ENCODE measurements at places on chromosomes 2 and 18.
A peak's percentile ranks its signal among the peaks of the same experiment; 100 is the strongest.

DNA sequence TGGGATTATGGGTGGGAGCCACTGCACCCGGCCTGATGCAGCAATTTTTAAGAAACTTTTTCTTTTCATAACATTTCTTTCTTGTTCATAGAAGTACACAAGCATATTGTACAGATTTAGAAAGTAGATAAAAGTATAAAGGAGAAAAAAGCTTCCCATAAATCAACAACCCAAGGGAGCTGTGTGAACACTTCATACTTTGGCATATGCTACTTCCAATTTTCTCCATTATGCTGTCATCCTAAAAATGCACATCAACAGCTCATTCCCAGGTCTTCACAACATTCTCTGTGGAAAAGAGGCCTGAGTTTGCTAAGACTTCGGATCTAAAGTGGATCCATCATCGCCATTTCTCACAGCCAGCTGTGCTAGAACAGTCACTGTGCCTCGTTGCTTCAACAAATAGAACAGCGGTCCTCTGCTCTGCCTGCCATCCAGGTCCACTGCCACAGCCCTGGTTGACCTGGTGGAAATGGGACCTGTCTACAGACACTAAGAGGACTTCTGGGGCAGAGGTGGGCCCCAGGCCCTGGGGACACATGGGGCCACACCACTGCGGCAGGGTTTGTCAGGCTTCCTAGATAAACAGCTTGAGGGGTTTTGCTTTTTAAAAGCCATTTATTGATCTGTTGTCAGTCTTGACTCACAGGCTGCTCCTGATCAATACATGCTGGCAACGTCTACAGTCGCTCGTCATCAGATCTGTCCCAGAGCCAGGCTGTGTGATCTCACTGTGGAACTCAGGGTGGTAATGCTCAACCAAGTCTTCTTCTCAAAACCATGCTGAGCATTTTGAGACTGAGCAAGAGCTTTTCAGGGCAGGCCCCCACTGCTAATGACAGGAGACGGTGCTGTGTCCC, 72.7 kb upstream of the MGAT4A start:
- no peak for DNase-seq

- DNase-seq = peak; percentile 83
These were observed 48.9 kb downstream of the AGAP1 start for GRCh38 chr2:235542733-235543127.

DNA sequence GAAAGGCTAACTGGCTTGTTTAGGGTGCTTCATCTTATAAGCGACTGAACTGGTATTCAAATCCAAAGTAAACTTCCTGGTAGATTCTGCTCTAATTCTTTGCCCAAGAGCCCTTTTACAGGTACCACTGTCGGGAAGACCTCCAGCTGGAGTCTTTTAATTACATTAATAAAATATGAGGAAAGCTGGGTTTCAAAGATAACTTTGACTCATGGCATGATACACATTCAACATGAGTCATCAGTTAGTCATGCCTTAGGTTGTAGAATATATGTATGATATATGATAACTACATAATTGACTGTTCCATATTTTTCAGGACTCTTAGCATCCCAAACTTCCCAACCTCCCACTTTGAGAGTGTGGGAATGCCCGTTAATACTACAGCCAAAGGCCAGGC, 32.3 kb downstream of the ZCCHC2 start:
- DNase-seq = no peak

- no peak for DNase-seq
These were observed 151.0 kb upstream of the DNMT3A start for GRCh38 chr2:25492726-25493125.

DNA sequence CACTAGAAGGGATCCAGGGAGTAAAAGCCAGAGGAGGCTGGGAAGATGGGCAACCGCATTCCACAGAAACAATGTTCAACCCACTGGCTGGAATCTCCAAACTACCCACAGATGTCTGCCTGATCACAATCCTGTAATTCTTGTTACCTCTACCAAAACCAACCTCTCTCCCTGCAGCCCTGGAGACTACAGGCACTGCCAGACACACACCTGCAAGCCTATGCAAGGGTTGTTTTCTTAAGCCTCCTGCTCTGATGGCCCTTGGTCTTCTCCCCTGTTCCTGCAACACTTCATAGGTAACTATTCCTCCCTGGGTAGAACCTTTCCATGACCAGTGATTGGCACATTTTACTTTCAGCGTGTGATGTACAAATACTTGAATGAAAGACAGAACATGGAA, 21.9 kb downstream of the ST6GAL2 start:
- DNase-seq = no peak

DNA sequence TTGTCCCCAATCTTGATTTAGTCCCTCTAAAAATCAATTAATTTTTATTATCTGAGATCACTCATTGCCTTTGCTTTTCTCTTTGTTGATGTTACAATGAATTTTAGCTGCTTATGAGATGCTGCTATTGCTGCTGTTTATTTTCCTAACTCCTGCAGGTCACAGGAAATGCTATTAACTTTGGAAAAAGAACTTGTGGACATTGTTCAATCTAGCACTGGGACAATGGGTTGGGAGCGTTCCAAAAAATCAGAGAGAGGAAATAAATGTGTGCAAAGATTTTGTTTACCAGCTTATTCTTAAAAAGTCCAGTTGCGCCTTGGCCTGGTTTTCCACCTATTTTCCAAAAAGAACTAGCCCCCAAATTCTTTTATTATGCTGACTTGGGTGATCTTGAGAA, 268.3 kb downstream of the PTH2R start:
- DNase-seq = no peak

DNA sequence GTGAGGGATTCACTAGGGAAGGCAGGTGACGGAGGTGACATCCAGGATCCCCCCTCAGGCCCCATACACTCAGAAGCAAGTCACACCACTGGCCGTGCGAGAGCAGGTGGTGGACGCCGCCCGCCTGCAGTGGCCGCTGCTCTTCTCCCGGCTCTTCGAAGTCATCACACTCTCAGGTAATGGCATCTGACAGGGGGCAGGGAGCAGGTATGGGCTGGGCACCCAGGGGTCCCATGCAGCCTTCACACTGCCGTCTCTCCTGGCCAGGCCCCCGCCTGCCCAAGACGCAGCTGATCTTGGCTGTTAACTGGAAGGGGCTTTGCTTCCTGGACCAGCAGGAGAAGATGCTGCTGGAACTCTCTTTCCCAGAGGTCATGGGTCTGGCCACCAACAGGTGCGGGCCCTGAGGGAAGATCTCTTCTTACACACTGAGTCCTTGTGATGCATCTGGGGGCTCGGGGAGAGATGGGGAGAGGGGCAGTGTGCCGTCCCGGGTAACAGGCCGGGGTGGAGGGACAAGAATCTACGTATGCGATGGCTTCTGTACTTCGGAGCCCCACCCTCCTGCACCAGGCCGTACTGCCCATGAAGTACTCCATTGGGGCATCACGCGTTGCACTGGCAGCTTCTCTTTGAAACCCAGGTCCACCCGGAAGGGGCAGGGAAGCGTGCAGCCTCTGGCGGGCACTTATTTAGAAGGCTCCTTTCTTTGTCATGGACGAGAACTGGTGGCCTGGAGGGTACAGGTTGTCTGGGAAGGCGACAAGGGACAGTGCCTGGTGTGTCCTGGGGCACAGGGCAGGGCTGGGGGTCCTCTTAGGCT, 18.8 kb upstream of the GPR17 start:
- no peak for DNase-seq

GRCh38 chr2:98669675-98670074, 61.3 kb downstream of the MGAT4A start:
- no peak for DNase-seq

DNA sequence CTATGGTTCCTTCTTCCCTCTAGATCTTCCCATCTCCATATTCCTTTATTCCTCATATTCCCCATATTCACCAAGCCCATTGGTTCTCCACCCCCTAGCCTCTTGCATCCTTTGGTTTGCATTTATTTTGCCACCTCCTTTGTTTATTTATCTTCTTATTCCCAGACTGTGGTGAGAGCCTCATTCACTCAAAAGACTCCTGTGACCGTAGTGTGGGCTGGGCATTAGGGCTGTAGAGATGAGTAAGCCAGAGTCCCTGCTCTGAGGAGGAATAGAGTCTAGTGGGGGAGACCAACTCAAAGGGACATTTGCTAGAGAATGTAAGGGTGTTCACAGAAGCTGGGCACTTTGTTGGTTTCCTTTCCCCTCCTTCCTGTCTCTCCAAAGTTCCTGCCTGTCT, 8.3 kb downstream of the ATG16L1 start:
- DNase-seq = no peak

- peak; percentile 60 for DNase-seq
These were observed 157.5 kb upstream of the SESTD1 start for GRCh38 chr2:179422037-179422643.

- peak; percentile 87 for DNase-seq
These were observed 905 bp upstream of the IAH1 start for GRCh38 chr2:9473308-9473984.

DNA sequence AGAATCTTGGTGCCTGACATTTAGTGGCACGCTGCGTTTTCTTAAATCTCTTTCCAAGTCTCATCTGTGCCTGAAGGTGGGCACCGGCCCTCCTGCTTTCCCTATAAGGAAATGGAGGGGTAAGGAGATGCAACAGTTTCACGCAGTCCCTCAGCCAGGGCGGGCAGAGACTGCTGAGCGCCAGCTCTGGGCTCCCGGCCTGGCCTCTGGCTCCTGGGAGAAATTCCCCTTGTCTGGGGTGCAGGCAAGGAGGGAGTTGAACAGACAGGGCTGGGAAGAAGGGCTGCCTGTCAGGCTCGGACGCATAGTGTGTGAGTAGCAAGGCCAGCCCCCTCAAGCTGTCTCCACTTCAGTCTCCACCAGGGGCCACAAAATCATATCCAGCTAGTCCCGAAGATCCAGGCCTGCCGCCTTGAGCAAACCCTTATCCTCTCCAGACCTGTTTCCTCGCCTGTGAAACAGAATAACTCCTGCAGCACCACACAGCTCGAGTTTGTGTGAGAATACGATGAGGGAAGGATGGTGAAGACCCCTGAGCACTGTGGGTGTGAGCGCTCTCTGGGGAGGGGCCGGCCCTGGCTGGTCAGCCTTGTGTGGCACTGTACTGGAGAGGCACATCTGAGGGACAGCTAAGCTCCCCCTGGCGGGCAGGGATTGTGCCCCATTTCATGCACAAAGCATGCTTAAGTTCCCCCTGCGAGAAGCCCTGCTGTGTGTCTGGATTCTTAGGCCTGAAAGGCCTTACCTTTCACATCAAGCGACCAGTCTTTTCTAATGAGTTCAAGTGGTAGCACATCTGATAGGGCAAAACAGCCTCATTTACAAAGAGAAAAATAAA, 33.8 kb downstream of the SDC1 start:
- peak; percentile 89 for DNase-seq

- no peak for DNase-seq
These were observed 207.9 kb upstream of the ACVR2A start for GRCh38 chr2:147636886-147637285.

DNA sequence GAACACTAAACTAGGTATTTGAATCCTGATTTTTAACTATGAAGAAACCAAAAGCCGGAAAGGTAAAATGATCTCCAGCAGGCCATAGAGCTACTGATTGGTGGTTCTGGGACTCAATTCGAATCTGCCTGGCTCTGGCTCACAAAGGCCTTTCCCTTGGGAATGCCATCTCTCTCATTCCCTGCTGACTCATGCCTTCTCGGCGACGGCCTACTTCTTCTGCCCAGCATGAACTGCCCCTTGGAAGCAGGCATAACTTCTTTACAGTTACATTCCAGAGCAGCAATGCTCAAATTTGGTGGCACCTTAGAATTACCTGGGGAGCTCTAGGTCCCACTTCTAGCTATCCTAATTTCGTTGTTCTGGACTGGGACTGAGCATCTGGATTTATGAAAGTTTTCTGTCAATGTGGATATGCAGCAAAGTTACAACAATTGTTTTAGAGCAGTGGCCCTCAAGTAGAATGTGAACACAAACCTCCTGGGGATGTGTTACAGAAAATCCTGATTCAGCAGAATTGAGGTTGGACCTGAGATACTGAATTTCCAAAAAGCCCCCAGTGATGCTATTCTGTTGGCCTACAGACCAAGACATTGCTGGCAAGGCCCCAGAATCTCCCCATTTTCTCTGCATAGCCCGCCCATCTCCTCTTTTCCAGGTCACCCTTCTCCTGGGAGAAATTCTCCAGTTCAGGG, 261.1 kb downstream of the CNTNAP5 start:
- DNase-seq = peak; percentile 55

DNA sequence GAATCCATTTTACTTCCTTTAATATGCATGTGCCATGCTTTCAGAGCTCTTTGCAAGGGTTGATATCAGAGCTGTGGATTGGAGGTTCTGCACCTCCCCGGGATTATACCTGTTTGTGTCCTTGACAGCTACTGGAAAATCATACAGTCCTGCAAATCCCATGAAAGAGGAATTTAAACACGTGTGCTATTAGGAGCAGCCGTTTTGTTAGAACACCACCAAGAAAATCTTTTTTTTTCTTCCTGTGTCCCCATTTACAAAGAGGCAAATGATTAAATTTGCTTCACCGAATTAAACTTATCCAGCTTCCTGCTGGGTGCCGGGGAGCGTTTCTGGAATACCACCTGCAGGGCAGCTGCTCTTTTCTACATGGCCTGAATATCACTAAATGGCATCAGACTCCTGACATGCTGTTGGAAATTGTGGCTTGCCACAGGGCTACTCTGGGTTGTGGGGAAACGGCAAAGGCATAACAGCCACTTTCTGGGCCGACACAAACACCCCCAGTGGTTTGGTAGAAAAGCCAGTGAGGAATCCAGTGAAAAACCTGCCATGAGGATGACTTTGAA, 23.4 kb upstream of the SOX11 start:
- DNase-seq = no peak

DNA sequence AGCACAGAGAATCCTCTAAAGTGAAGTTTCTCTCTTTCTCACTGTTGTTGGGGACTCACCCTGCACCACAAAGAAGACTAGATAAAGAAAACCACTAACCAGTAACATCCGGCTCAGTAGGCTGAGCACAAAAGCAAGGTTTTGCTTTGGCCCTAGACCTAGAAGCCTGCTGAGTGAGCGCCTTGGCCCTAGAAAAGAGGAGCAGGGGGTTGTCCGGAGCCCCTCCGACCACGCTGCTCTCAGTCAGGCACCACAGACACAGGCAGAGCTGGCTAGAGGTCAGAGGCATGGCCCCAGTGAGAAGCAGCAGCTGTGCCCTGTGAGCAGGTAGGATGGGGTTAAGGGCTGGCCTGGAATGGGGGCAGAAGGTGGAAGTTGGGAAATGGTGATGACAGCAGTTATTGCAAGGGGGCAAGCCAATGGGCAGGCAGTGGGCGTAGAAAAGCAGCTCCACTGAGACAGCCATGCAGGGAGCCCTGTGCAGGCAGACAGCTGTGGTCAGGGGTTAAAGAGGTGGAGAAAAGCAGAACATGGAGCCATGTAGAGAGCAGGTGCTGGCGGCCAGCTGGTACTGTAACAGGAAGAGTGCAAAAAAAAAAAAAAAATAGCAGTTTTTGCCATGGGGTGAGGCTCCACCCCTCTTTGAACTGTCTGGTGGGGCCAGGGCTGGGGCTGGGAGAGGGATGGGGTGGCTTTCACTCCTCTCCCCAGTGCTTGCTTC, 36.9 kb upstream of the SLC14A1 start:
- no peak for DNase-seq

GRCh38 chr2:187057466-187057865, 208.5 kb upstream of the ZSWIM2 start:
- no peak for DNase-seq

DNA sequence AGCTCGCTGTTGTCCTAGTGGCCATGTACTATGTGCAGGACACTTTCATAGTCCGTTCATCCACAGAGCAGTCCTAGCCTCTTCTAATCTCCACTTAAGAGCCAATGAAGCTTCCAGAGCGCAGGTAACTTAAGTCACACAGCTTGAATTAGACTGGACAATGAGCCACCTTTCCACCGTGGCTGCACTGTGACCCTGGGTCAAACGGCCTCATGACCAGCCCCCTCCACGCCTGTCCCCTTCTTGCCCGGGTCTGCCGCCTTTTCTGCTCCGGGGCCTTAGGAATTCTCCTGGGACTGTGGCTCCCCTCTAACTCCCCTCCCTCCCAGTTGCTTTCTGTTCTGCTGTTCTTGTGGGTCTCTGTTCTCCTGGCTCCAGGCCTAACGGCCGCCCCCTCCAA, 8.4 kb upstream of the PRKCE start:
- peak; percentile 34 for DNase-seq

All from ELF-1 (cell line).